ENCODE measurements at places on chromosomes 11 and 22. TPM values are rescaled to one million over a fixed set of nuclear protein-coding genes. Genes with fewer than 3 reads are reported as not detected.

DNA sequence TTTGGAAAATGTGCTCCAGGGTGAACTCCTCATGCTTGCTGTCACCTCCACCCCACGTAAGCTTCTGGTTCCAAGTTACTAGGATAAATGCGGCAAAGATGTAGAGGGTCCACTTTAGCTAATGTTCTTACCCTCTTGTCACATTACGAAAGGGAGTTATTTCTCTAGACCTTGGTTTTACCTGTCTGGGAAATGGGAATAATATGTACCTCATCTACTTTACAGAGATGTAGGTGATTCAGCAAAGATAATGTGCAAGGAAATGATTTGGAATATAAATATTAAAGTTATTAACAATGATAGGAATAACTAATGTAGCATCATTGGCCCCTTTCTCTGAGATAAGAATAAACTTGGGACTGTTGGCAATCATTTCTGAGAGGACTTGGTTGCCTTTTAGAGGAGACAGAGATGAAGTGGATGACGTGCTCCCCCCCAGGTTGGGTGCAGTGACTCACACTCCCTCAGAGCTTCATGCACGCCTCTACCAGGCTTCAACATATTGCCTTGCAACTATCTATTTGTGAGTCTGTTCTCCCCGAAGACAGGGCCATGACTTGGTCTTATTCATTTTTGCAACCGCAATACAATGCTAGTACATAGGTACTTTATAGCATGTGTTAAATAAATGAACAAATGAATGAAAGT, 97.1 kb downstream of the ME3 start:
- H3K4me3 ChIP-seq: no peak overlapping the region
- peaks cover 41% of the 10 kb centered on the region for H3K4me1 ChIP-seq
- no peaks in the 10 kb centered on the region for H3K36me3 ChIP-seq
- no peak overlapping the region for H3K27ac ChIP-seq
- no peaks in the 10 kb centered on the region for H3K27me3 ChIP-seq

DNA sequence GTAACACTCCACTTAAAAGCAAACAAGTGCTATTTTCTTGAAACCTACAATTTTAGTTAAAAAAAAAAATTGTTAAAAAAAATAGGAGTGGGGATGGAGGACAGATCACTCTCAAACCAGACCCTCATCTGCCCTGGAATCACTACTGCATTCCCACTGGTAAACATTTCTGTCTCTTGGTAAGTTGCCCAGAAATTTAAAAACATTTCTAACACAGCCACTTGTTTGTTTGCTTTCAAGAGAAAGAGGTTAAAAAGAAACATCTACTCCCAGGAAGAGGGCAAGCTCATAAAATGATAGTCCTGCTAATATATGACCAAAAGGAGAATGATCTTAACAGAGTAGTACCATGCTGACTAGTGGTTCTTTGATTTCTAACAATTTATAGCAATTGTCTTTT, 83.3 kb downstream of the SGSM3 start:
- H3K27me3 ChIP-seq: no peaks in the 10 kb centered on the region
- H3K4me1 ChIP-seq: no peaks in the 10 kb centered on the region
- no peak overlapping the region for H3K27ac ChIP-seq
- no peak overlapping the region for H3K4me3 ChIP-seq

ROBO4 gene
- total RNA-seq: not detected

- H3K27ac ChIP-seq: no peak overlapping the region
- no peak for DNase-seq
- no peaks in the 10 kb centered on the region for H3K4me1 ChIP-seq
- no peaks in the 10 kb centered on the region for H3K27me3 ChIP-seq
- no peak overlapping the region for H3K4me3 ChIP-seq
These were observed 67.3 kb upstream of the SHISAL1 start for GRCh38 chr22:44379817-44380755.

KLHDC7B gene
- 2.0 TPM for total RNA-seq
